EH (cell line): ENCODE measurements at places on chromosomes 3 and 15.
A peak's percentile ranks its signal among the peaks of the same experiment; 100 is the strongest.

DNA sequence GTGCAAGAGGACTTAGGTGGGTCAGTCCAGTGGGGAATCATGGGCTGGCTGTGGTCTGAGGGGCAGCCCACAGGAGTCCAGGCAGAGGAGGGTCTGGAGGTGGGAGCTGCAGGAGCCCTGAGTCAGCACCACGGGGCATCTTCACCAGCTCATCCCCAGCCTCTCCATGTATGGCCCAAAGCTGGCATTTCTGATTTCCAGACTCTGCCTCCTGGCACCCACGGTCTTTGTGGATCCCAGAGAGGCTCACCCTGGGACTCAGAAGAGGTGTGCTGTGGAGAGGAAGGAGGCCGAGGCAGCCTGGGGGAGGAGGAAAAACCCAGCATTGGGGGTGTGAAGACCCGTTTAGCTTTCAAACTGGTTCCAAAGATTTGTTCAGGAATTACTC lies 64.5 kb upstream of the KLF13 start:
- DNase-seq: no peak

DNA sequence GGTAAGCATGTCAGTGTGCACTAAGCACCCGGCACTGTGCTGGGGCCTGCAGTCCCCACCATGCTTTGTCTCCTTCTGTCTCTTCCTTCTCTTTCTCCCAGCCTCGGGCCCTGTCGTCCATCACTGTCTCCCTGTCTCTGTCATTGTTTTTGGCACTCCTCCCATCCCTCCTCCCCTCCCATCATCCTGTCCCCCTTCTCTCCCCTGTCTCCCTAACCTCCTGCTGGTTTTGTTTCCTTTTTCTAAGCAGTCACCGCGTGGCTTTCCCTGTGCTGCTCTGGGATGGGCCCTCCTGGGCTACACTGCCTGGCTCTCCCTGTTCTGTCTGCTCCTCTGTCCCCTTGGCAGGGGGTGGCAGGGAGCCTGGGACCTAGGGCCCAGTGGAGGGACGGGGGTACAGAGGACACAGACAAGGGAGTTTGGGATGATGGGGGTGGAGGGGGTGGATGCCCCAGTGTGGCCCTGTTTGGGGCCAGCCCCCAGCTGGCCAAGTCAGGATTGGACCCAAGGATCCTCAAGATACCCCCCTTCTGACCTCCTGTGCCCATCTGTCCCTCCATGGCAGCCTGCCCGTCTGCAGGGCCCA lies 5.7 kb downstream of the CHST13 start:
- no peak for DNase-seq

GRCh38 chr15:47862402-47862801 lies 145.1 kb downstream of the SEMA6D start:
- no peak for DNase-seq

DNA sequence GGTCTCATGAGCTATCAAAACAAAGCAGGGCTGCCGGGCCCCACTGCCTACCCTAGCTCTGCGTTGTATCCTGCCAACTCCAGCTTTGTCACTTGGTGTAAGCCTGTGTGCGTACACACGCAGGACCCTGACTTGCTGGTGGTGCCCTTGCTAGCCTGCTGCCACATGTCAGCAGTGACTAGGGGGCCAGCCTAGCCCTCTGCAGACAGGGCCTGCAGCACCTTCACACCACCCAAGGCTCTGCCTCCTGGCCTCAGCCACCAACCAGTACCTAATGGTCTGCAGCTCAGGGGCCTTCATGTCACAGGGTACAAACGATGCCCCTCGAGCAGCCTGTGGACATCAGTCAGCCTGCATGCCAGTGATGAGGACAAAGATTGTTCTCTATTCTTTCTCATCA lies 30.1 kb upstream of the DUSP7 start:
- no peak for DNase-seq

GRCh38 chr15:31867536-31868442 lies 162.5 kb upstream of the CHRNA7 start:
- peak; percentile 37 for DNase-seq

DNA sequence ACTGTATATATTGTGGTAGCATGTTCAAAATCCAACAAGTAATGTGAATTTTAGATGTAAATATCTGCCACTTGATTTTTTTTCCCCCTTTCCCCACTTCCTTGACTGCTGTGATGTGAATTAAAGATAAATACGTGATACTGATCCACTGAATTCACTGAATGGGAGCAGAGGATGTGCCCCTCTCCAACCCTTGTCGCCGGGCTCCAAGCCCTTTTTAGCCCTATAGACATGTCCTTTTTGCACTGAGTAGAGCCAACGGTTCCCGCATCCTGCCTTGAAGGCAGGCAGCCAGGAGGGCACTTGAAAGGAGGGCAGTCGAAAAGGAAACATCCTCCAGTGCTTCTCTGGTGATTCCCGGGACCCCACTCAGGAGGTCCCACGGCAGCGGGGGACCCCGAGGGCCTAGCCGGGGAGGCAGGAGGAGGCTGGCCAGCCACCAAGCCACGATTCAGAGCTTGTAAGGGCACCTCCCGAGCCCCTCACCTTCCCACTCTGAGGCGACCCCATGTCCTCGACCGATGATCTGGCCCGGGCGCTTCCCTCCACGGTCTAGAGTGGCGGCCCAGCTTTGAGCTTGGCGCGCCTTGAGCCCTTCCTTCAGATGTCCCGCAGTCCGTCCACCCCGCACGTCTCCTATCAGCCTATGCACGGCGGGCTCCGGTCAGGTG lies 901 bp upstream of the MANF start:
- peak; percentile 39 for DNase-seq

DNA sequence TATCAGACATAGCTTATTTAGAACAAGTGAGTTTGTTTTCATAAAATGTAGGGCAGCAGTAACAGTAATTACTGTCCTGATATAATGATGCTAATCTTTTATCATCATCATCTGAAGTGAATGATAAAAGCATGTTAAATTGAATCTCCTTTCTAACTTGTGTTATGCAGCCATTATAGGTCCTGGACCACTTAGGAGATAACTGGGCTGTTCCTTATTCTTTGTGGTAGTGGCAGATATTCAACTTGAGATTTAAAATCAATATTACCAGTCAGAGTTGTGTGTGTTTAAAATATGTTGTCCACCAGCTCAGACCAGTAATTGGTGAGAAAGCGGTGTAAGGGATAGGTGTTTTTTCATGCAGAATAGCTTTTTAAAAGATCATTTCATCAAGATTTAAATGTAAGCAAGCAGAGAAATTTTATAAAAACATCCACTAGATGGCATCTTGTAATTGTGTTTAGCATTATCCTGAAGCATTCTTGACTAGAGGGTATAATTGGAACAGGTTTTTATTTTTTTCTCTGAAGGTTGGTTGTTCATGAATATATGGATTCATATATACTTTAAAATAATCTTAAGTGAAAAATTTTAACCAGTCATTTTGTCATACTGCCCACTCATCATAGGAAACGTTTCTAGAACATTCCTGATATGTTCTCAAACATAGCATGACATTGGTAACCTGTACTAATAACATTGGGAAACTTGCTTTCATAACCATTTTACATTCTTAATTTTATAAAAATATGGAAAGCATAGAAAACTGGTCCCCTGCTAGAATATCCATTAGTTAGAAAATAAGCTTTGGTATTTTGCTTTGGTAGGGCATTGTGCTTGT lies 153.9 kb downstream of the BBX start:
- peak; percentile 30 for DNase-seq

- no peak for DNase-seq
Observed at GRCh38 chr15:74610302-74610951, 5.2 kb upstream of the CLK3 start.

GRCh38 chr3:190269101-190269500 lies 53.1 kb downstream of the CLDN1 start:
- DNase-seq: no peak
